ENCODE measurements at places on chromosomes 5 and 9.
A peak's percentile ranks its signal among the peaks of the same experiment; 100 is the strongest.

DNA sequence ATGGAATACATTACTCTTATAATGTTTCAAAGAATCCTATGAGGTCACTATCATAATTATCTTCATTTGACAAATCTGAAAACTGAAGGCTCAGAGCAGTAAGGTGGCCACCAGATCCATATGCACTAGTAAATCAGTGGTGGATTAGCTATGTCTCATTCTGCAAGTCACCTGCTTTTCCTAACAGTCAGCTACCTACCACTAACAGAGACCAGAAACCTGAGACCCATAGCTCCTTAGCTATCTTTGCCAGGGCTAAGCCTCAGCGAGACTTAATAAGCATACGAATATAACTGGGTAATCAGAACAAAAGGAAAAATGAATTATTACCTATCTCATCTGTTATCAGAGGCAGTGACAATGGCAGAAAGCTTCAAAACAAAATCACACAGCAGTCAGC is 118.7 kb downstream of the AUH start:
- no peak for DNase-seq

GRCh38 chr5:36403632-36404311 is 102.1 kb upstream of the RANBP3L start:
- no peak for DNase-seq

- DNase-seq = no peak
Observed at GRCh38 chr9:123776708-123777537, 153.0 kb downstream of the DENND1A start.

DNA sequence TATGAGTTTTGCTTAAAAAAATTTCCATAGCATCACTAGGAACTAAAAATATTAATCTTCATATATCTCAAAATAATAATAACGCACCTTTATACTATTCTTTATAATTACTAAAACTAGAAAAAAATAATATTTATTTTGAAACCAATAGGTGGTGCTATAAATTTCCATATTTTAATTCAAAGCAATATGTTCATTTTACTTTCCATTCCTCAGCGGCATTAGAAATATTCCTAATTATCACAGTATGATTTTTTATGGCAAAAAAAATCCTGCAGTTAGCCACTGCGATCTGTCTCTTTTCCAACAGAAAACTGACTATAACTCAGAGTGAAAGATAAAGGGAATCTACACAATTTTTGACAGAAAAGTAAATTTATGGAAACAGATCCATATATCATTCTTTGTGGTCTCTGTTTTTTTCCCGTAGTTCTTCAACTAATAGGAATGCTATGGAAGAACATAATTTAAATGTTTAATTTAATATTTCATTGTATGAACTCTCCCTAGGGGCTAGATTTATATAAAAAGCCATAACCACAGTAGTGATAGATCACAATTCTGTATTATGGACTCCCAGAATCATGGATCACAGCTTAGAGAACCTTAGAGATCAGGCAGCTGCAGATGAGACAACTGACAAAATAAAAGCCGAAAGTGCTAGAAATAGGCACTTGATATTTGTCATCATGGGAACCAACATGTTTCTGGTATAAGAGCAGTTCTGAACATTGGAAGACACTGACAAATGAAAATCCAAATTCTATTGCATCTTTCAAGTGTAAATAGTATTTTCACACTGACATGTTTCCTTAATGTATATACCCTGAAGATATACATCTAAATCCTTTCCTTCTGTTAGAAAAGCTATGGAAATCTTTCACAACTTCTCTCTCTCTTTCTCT is 167.7 kb upstream of the MPDZ start:
- DNase-seq = no peak

GRCh38 chr5:84605241-84605640 is 220.6 kb upstream of the EDIL3 start:
- DNase-seq = no peak

DNA sequence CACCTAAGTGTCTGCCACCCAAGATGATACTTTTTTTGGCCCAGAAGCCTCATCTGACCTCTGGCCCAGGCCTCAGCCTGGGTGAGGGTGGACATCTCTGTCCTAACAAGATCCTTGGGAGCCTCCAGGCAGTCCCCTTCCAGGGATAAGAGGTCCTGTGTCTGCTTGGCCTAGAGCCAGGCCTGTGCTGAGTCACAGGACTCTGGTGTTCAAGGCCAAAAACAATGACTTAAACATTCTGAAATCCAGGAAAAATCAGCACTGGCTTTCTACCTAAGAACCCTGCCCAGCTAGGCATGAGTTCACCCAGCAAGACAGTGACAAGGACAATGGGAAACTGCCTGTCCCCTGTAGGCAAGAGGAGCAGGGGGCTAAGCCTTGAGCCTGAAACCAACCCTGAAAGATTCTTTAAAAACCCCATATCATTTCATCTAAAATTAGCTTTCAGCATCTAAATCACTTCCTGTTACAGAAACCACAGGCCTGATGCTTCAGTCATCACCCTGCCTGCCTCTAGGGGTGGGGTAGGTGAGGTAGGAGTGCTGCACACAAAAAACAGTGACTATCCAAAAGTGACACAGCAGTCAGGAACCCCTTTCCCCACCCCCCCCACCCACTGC is 29.9 kb downstream of the CSF2 start:
- peak; percentile 55 for DNase-seq

DNA sequence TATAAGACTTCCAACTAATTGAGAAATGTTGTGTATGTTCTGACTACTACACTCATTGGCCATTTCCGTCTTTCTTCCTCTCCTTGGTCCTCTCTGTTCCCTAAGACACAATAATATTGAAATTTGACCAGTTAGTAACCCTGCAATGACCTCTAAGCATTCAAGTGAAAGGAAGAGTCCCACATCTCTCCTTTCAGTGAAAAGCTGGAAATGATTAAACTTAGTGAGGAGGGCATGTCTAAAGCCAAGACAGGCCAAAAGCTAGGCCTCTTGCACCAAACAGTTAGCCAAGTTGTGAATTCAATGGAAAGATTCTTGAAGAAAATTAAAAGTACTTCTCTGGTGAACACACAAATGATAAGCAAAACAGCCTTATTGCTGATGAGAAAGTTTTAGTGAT is 122.5 kb downstream of the PRR16 start:
- DNase-seq = no peak

- DNase-seq = no peak
Observed at GRCh38 chr9:69502671-69503301, 169.4 kb downstream of the APBA1 start.

DNA sequence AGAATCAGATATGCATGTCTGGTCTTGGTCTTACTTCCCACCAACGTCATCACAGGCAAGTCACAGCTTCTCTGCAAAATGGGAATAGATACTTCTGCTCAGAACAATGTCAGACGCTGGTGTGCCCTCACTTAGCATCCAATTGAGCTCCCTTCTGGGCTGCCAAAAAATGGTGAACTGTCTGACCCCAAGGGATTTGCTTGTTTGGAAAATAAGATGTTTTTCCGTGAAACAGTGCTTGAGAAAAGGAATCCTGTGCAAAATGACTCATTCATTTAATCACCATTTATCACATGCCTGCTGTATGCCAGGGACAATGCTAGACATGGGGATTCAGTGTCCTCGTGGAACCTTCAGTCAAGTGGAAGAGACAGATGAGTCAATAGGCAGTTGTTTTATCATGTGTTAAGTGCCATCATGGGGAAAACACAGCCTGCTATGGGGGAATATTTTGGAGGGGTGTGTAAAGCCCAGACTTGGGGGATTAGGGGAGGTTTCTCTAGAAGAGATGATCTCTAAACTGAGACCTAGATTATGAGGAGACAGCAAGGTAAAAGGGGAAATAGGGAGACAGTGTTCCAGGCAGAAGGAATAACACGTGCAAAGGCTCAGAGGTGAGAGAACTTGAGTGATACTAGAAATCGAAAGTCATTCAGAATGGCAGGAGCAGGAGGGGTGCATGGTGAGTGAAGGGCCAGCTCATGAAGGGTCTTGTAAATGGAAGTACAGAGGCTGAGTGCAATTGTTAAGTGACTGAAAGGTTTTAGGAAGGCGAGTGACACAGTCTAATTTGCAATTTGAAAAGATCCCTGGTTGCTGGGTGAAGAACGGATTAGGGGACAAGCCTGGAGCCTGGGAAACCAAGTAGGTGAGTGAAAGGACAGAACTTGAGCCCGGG is 3.9 kb downstream of the NIPAL4 start:
- DNase-seq = no peak

GRCh38 chr9:93479726-93480125 is 26.3 kb upstream of the FAM120AOS start:
- DNase-seq = no peak

DNA sequence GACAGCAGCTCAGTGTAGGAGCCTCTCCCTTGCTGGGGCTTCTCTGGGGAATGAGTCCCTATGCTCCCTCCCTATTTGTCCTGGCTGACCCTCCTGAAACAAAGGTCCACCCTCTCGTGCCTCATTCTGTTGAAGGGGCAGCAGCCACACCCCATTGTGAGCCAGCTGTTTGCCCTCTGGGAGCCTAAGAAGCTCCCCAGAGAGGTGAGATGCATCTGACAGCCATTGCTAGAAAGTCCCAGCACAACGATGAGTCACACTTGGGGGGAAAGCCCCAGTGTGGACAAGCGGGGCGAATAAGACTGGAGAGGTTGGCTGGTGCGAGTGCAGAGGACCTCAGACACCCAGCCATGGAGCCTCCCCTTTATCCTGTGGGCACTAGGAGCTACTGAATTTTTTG is 101.4 kb downstream of the PPARGC1B start:
- DNase-seq = peak; percentile 13

All from SW 1271 (cell line).